ENCODE measurements at places on chromosomes 1 and 21.

- no peak for DNase-seq
These were observed 45.1 kb downstream of the ZYG11B start for GRCh38 chr1:52771384-52771783.

DNA sequence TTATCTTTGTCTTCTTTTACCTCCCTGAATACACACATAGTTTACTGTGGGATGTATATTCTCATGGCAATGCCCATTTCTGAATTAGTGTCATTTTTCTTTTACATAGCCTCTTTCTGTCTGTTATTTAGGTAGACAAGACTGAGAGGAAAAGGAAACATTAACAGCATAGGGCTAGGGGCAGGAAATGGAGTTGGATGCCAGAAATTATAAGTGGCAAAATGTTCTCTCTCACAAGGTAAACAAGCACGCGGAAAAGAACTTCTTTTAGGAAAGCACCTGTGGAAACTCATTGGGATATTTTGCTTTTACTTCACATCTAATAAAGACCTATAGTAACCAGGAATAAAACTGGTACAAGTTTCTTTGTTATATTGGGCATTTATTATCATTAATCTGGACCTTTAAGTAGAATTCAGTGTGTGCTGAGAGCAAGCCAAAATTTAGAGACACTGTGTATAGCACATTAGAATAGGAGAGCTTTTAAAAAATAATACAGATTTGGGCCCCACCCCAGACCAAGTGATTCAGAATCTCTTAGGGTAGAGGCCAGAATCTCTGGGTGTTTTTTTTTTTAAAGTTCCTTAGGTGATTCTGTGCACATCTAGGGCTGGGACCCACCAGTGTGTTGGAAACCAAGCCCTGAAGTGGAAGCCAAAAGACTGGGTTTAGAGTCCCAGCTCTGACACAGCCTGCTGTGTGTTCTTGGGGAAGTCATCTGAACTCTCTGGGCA lies 32.7 kb downstream of the S100A10 start:
- no peak for DNase-seq

- DNase-seq = peak; percentile 38
These were observed 1.1 kb upstream of the ADAMTS1 start for GRCh38 chr21:26846036-26846931.

DNA sequence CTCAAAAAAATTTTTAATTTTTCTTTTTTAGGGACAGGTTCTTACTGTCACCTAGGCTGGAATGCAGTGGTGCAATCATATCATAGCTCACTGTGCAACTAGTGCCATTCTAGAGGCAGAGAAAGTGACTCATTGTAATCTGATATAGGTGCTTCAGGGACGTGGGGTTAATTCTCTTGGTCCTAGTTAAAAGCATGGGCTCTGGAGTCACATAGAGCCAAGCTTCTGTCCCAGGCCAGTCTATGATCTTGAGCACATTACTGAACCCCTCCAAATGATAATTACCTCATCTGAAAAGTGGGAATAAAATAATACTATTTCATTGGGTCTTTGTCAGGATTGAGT lies 1.1 kb upstream of the ADIPOR1 start:
- no peak for DNase-seq

DNA sequence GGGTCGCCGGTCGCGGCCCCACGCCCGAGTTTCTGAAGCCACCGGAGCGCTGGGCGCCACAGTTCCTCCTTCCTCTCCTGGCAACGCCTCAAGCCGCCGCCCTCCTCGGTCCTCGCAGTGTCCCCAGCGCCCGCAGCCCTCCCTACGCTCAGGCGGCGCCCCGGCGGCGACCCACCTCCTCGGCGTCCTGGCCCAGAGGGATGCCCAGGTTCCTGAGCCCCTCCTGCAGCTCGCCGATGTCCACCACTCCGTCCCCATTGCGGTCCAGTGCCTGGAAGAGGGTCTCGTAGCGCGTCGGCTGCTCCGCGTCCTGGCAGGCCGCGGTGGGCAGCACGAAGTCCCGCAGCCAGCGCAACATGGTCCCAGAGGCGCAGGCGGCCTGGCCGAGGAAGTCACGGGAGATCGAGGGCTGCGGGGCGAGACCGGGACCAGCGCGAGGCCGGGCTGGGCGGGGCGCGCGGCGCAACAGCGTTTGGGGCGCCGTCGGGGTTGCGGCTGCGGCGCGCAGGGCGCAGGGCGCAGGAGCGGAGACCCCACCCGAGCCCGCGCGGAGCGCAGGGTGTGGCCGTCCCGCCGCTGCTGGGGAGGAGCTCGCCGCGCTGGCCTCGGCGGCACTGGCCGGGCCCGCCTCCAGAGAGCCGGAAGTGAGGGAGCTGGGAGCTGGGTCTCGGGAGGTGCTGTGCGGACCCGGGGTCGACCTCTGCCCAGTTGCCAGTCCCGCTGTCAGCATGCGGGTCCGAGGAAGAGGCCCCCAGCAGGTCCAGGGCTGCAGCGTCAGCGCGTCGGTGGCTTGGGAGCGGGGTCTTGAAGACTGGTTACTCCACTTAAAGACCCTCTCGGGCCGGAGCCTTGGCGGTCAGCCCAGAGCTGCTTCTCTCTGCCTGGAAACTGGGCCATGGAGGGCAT lies at the start of gene SLC25A24:
Gene SLC25A24 (minus strand): TSS at position 563 of the 906 bp plus-strand sequence. CDS start 205 bp downstream, at position 358.
- DNase-seq = no peak

- no peak for DNase-seq
These were observed 13.8 kb upstream of the KCNQ4 start for GRCh38 chr1:40769815-40770214.

GRCh38 chr21:34919406-34919805 lies 129.7 kb downstream of the RUNX1 start:
- DNase-seq = no peak

DNA sequence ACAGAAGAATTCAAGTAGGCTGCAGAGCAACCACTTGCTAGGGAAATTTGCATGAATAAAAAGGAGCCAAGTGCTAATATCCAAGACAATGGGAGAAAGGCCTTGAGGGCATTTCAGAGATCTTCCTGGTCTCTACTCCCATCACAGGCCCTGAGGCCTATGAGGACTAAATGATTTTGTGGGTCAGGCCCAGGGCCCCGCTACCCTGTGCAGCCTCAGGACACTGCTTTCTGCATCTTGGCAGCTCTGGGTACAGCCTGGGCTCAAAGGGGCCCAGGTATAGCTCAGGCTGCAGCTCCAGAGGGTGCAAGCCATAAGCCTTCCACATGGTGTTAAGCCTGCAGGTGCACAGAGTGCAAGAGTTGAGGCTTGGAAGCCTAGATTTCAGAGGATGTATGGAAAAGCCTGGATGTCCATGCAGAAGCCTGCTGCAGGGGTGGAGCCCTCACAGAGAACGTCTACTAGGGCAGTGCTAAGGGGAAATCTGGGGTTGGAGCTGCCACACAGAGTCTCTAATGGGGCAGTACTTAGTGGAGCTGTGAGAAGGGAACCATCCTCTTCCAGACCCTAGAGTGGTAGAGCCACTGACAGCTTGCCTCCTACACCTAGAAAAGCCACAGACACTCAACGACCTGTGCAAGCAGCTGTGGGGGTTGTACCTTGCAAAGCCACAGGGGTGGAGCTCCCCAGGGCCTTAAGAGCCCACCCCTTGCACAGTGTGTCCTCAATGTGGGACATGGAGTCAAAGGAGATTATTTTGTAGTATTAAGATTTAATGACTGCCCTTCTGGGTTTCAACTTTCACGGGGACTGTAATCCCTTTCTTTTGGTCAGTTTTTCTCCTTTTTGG lies 13.7 kb upstream of the ACTRT2 start:
- no peak for DNase-seq

- DNase-seq = no peak
These were observed 35.9 kb downstream of the CNST start for GRCh38 chr1:246602194-246602593.

DNA sequence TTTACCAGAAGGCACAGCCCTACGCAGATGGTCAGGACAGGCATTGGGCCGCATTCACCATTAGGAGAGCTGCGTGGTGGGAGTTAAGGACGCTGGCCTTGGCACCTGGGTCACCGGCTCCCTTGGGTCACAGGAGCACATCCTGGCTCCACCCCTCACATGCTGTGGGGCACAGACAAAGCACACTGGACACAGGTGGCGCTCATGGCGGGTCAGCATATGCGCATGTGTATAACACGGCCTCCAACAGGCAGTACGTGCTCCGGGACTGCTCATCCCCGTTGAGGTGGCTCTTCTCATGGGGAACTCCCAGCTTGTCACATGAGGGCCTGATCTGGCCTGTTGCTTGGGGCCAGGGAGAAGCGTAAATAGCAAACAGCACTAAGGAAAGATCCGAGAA lies 25.0 kb downstream of the PGBD5 start:
- no peak for DNase-seq

DNA sequence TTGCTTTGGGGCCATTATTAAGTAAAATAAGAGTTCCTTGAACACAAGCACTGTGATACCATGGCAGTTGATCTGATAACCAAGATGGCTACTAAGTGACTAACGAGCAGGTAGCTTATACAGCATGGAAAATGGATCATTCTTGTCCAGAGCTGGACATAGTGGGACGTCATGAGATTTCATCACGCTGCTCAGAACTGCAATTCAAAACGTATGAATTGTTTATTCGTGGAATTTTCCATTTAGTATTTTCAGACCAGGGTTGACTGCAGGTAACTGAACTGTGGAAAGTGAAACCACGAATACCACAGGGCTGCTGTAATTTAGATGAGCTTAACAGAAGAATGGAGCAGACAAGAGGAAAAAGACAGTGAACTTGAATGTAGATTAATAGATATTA lies 38.9 kb downstream of the CCDC18 start:
- DNase-seq = peak; percentile 22

DNA sequence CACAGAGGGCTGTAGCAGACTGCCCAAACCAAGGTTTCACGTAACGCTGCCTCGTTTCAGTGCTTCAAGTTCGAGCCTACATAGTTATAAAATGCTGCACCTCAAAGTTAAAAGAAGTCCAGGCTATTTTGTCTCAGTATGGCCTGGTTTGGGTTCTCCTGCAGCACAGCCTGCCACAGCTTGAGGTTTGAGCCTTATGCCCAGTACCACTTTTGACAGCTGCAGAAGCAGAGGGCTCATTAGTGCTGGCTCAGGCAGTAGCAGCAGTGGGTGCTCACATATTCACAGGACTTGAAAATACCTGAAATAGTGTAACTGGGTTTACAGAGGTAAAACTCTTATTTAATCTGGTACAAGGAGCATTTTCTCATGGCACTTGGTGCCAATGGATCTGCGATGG lies 15.3 kb downstream of the SPATA46 start:
- DNase-seq = no peak
